ENCODE measurements at places on chromosomes 3 and 15.

DNA sequence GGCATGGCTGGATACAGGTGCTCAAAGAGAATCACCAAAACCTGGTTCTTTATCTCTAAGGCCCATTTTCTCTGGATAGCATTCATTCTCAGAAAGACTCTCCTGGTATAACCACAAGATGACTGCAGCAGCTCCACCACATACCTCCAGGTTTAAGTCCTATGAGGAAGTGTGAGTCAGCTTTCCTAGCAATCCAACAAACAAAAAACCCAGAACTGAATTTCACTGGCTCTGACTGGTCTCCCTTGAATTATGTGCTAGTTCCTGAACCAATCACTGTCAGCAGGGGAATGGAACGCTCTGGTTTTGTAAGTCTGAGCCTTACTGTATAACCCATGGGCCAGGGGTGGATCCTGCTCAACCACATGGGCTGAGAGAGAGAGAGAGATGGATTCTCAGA is 27.2 kb downstream of the MRPL46 start:
- DNase-seq, result no peak

GRCh38 chr3:123876858-123877257 is 7.3 kb downstream of the MYLK start:
- DNase-seq, result no peak

GRCh38 chr3:38173834-38174418 is 8.6 kb downstream of the OXSR1 start:
- no peak for DNase-seq

DNA sequence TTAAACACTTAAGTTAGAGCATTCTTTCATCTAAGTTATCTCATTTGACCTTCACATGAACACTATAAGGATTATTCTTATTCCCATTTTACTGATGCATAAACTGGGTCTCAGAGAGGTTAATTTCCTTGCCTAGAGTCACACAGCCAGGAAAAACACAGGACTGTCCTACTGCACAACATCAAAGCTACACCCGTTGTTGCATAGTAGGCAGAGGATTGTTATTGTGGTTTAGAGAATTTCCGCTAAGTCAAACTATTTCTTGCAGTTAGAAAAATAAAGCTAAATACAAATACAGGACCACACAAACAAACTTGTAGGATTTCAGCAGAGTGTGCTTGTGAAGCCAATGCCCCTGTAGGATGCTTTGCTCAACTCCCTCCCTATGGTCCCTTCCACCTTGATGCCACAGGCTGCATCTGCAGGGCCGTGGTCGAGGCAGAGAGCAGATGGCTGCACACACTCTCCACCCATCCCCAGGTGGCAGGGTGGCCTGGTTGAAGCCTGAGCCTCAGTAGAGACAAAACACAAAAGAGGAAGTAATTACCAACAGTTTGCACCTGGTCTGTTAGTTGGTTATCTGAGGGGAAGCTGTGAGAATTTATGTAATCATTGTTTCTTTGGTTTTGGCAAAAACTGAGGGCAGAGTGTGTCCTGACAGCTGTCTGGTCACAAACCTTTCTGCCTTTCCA is 41.1 kb upstream of the SKOR1 start:
- DNase-seq, result no peak

DNA sequence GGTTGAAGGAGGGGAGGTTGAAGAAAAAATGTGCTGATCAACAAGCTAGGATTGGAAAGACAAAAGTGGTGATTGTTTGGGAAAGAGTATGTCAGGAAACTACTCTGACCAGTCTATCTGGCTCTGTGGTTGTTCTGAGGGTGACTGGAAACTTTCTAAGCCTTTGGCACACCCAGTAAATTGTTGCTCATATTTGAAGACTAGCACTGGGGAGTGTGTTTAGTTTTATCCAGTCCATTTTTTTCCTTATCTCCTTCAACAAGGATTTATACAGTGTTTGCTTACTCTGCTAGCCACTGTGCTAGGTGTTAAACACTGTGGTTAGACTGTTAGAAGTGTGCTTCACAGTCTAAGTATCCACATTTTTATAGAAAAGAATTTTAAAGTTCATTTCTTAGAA is 28.8 kb downstream of the PPM1L start:
- no peak for DNase-seq

- DNase-seq, result no peak
These were observed 200.0 kb downstream of the CACNA2D3 start for GRCh38 chr3:54322354-54322753.
